Right atrium auricular region (tissue), 2 donors: ENCODE measurements at places on chromosomes 3 and 15.

GRCh38 chr15:75456710-75457109 is 5.2 kb upstream of the SIN3A start:
- DNase-seq = no peak

DNA sequence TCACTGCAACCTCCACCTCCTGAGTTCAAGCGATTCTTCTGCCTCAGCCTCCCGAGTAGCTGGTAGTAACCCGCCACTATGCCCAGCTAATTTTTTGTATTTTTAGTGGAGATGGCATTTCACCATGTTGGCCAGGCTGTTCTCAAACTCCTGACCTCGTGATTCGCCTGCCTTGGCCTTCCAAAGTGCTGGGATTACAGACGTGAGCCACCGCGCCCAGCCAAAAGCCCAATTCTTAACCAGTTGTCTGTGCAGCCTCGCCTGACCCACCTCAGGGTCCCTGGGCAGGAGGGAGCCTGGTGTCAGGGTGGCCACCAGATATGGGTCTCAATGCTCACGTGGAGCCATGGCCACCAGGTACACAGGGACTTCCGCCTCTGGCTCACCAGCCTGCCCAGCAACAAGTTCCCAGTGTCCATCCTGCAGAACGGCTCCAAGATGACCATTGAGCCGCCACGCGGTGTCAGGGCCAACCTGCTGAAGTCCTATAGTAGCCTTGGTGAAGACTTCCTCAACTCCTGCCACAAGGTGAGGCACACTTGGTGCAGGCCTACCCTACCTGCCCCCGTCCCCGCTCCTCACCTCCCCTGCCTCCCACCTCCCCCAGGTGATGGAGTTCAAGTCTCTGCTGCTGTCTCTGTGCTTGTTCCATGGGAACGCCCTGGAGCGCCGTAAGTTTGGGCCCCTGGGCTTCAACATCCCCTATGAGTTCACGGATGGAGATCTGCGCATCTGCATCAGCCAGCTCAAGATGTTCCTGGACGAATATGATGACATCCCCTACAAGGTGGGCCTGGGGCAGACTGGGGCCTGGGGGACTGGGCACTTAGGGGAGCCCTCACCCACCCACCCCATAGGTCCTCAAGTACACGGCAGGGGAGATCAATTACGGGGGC is 48.6 kb downstream of the SEMA3G start:
- no peak for DNase-seq

DNA sequence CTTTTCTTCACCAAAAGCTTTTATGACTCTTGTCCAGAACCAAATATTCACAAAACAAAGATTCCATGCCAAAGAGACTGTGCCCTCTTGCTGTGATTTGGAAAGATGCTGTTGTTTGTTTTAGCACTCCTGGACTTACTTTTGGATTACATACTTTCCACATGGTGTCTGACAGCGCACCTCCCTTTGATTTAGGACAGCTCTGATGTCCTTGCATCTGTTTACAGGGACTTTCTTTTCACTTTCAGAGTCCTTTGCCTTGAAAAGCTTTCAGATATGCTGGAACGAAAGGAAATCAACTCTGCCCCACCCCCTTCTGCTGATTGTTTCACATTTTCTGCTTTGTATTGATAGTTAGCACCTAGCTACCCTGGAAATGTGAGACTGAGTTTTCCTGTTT is 133.0 kb upstream of the NR2E3 start:
- no peak for DNase-seq

DNA sequence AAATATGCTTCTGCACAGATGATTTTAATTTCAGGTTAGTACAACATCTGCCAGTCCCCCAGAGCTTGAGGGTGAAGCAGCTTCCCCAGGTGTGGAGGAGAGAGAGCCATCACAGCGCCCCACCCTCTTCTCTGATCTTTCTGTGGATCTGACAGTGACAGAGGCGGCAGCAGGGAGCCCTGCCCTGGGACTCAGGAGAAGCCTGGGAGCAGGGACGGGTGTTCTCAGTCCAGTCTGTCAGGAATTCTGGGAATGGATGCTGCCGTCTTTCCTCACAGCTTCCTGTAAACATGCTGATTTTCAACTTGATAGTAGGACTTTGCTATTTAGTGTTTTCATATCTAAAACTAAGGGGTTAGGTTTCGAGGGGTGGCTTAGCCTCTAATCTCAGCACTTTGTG is 11.4 kb upstream of the RAB8B start:
- DNase-seq = peak; percentile 46
